ENCODE measurements at places on chromosomes 2 and 18.

GRCh38 chr2:141513853-141514252, 617.0 kb downstream of the LRP1B start:
- no peak for DNase-seq

- no peak for DNase-seq
Observed at GRCh38 chr2:104562537-104562936, 291.4 kb upstream of the POU3F3 start.

DNA sequence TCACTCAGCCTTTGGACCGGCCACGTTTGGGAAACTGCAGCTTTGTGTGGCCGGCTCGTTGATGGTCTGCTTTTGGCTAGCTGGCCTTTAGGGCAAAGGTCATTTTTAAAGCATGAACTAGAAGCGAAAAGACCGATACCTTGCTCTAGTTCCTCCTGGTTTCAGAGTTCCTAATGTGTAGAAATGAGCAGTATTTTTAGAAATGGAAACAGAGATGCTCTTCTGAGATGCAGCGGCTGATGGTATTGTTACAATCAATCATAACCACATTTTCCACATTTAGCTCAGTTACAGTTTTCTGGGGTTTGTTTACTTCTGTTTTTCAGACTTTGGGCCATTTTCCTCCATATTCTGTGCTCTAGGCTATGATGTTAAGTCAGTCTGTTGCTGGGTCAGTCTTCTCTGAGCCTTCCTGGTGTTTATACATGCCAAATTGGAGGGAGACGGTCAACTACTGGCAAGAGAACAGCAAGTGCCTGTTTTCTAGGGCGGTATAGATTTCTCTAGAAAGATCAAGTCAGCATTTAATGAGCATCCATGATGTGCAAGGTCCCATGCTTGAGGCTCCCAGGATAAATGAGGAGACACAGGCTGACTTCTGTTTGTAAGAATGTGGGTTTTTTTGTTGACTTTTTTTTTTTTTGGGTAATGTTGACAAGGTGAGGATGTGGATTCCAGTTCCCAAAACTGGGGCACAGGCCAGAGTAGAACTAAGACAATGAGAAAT, 28.0 kb downstream of the RNF144A start:
- DNase-seq, result no peak

GRCh38 chr2:207779523-207779922, 9.8 kb upstream of the FZD5 start:
- DNase-seq, result no peak

GRCh38 chr2:26229595-26229994, 14.8 kb downstream of the HADHA start:
- no peak for DNase-seq

DNA sequence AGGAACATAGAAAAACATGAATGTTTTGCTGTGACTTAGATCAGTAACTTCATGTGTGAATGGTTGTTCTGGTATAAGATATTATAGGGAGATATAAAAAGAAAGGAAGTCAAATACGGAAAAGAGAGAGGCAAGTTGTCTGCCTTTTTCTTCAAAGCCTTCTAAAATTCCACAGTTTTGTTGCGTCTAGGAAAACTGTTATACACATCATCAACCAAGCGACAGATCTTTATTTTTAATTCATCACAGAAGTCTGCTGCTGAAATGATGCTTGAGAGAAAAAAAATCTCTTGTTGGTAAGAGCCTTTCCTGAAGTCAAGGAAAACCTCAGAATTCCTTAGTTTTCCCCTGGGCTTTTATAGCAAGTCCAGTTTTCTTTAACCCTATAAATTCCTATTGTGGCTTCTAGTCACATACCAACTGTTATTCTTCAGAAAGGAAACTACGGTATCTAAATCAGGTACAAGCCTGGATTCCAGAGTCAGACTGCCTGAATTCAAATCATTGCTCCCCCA, 36.3 kb upstream of the TANC1 start:
- DNase-seq, result no peak

- DNase-seq, result no peak
Observed at GRCh38 chr18:80194874-80195570, 52.3 kb downstream of the PARD6G start.

DNA sequence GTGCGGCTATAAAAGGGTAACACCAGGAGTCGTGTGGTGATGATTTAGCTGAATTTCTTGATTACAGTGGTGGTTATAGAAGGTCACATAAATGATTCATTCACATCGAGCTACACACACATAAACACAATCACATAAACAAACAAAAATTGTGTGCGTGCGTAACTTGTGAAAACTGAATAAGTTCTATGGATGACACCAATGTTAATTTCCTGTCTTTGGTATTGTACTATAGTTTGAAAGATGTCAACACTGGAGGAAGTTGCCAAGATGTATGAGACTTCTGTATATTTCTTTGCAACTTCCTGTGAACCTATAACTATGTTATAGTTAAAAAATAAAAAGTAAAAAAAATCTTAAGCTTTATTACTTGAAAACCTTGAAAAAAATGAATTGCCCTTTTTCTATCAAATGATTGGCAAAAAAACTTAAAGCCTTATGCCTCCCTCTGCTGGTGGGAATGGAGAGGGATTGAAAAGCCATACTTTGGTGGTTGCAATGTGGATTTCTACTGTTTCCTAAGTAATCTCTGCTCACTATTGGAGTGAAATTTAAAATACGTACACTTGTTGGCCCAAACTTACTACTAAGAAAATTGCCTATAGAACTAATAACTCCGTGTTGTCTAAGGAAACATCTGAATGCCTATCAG, 227.7 kb downstream of the RPIA start:
- no peak for DNase-seq

DNA sequence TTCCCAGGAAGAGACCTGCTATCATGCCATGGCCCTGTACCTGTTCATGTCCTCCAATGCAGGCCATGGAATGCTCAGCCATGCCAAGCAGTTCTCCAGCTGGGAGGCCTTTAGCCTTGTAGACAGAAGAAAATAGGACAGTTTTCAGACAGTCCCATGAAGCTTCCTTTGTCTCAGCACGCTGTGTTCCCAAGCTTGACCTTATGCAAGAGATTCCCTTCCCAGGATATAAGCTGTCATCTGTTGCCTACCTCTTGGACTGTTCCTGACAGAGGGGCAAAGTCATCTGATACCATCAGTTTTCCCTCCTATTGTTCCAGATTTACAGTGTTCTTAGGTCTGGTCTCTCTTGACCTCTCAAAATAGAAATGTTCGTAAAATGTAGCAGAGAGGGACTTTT, 96.6 kb upstream of the EML6 start:
- no peak for DNase-seq

DNA sequence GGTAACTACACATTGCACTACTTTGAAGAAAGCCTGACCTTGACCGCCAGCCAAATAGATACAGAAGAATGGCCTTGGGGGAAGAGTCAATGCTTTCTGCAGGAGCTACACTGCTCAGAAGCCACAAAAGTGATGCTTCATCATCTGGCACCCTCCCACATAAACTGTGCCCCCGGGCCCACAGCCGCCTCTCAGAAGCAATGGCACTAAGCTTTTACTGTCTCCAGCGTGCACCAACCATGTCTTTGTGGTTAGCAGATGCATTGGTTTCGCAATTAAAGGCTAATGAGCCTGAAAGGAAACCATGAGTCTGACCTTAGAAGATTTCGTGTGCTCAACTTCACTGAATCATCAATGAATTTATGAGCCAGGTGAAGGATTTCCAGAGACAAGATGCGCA, 209.4 kb upstream of the TRIB2 start:
- DNase-seq, result peak; percentile 42

- no peak for DNase-seq
Observed at GRCh38 chr2:130756874-130757668, 1.7 kb downstream of the AMER3 start.

GRCh38 chr2:85578243-85579180, 1.1 kb downstream of the VAMP8 start:
- DNase-seq, result no peak

GRCh38 chr2:150156876-150157275, 330.6 kb downstream of the RND3 start:
- DNase-seq, result no peak

GRCh38 chr2:217611626-217612127, 391.1 kb downstream of the TNS1 start:
- DNase-seq, result no peak

- no peak for DNase-seq
Observed at GRCh38 chr2:88810017-88810416, 118.5 kb downstream of the RPIA start.

DNA sequence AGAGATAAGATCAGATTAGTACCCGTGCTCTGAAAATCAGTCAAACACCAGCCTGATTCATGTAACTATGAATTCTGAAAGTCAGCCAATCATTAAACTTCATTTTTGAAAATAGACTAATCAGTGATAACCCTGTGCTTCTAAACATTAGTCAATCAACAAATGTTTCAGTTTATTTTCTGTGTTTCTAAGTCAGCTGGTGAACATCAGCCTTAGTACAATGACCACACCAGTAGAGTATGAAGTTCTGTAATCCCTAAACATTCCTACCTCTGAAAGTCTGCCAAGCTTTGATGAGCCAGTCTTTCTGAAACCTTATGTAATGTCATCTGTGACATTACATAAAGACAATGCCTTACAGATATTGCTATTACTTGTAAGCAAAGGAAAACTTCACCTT, 807.4 kb upstream of the CRIM1 start:
- no peak for DNase-seq

DNA sequence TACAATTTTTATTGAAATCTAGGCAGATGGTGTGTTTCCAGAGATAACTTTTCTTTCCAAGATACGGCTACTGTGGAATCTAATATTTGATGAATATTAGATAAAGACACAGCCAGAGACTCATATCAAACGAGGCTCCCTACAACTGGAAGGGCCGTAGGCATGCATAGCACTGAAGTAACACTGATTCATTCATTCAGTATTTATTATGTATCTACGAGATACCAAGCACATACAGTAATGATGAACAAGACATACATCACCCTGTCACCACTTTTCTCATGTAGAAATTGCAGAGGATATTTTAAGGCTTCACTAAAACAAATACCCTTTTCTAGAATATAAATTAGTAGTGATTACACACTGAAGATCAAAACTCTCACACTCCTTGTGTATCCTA, 74.5 kb downstream of the KCTD18 start:
- DNase-seq, result no peak

DNA sequence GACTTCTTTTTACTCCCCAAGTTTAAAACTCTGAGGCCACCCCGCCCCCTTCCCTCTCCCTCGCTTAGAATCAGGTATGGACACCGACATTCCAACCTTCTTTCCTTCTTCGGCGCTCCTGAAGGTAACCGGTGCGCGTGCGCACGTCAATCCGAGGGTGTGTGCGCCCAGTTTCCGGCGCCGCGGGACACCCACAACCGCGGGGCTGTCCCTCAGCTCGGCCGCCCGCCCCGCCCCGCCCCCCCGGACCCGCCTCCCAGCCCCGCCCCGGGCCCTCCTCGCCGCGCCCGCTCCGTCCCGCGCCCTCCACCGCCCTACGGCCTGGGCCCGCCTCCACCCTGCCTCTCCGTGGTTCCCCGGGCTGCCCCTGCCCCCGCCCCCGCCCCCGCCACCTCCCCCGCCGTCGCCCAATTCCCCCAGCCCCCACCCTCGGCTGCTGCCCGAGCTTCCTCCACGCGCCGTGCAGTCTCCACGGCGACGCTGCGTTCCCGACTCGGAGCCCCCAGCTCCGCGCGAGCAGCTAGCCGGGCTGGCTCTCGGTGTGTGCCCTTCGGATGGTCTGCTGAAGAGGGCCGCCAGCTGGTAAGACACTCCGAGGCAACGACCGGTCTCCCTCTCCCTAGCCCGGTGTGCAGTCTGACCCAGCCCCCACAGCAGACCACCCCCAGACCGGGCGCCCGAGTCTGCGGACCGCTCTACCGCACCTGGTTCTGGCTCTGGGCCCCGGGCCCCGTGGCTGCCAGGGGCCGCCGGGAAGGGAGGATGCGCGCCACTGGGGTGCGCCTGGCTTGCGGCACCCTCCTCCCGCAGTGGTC, 635 bp downstream of the ERICH2 start:
- peak; percentile 61 for DNase-seq

- no peak for DNase-seq
Observed at GRCh38 chr2:111111101-111111755, 9.5 kb upstream of the BCL2L11 start.

GRCh38 chr2:238743243-238744065, 104.4 kb upstream of the TWIST2 start:
- DNase-seq, result no peak

Data from central memory CD4-positive, alpha-beta T cell (primary cell).